ENCODE measurements at places on chromosomes 6 and 20. TPM values are rescaled to one million over a fixed set of nuclear protein-coding genes. Genes with fewer than 3 reads are reported as not detected.

The CLDN20 gene
- not detected for total RNA-seq

The RNF8 gene
- total RNA-seq = 28.3 TPM

The RAB44 gene
- not detected for total RNA-seq

- peaks cover 35% of the 10 kb centered on the region for H3K36me3 ChIP-seq
- H3K4me3 ChIP-seq = no peak overlapping the region
- H3K4me1 ChIP-seq = no peaks in the 10 kb centered on the region
Observed at GRCh38 chr6:100573166-100573565, 108.4 kb upstream of the SIM1 start.

GRCh38 chr6:87791029-87791428 lies 89.0 kb upstream of the AKIRIN2 start:
- H3K4me3 ChIP-seq = no peak overlapping the region
- peaks cover 22% of the 10 kb centered on the region for H3K27me3 ChIP-seq
- no peaks in the 10 kb centered on the region for H3K4me1 ChIP-seq
- H3K36me3 ChIP-seq = no peaks in the 10 kb centered on the region
- DNase-seq = no peak

DNA sequence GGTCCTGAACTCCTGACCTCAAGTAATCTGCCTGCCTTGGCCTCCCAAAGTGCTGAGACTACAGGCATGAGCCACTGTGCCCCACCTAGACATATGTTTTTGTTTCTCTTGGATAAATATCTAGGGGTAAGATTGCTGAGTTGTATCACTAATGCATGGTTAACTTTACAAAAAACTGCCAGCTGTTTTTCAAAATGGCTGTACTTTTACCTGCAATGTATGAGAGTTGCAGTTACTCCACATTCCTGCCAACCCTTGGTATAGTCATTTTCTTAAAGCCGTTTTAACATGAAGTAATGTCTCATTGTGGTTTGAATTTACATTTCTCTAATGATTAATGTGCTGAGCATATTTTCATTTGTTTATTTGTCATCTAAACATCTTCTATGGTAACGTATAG lies 289.7 kb downstream of the UTRN start:
- no peak overlapping the region for H3K27ac ChIP-seq
- peaks cover 35% of the 10 kb centered on the region for H3K4me1 ChIP-seq
- H3K27me3 ChIP-seq = no peaks in the 10 kb centered on the region
